ENCODE measurements at places on chromosomes 4 and X.
A peak's percentile ranks its signal among the peaks of the same experiment; 100 is the strongest.

- DNase-seq: no peak
These were observed 127.8 kb upstream of the TBL1X start for GRCh38 chrX:9337046-9337445.

GRCh38 chr4:15718959-15719358, 16.1 kb downstream of the BST1 start:
- DNase-seq: no peak

GRCh38 chr4:82145850-82146249, 227.9 kb downstream of the HNRNPD start:
- DNase-seq: no peak

- peak; percentile 44 for DNase-seq
These were observed 5.5 kb downstream of the INPP4B start for GRCh38 chr4:142840516-142841123.

DNA sequence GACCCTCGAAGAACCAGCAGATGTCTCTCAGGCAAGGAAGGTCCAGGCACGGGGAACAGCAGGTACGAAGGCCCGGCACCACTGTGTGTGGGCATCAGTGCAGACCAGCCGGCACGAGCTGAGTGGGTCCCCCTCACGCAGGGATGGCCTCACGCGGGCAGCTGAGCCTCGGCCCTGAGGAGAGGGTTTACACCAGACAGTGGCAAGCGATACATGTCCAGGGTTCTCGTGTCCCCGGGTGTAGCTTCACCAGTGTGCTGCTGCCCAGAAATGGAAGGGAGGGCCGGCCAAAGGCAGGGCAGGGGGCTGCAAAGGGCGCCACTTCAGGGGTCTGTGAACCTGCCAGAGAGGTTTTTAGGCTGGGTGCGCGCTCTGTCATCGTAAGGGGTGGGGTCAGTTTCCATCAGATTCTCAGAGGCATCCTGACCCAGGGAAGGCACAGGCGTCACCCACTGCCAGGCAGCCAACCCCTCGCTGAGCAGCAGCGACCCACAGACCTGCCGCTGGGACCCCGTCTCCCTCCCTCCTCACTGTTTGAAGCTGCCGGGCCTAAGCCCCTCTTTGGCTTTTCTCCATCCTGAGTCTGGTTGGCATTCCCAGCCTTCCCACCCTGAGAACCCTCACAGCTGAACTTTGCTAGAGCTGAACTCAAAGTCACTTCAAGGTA, 107.0 kb downstream of the CPZ start:
- no peak for DNase-seq

GRCh38 chr4:62449538-62449937, 1249.4 kb downstream of the ADGRL3 start:
- no peak for DNase-seq

DNA sequence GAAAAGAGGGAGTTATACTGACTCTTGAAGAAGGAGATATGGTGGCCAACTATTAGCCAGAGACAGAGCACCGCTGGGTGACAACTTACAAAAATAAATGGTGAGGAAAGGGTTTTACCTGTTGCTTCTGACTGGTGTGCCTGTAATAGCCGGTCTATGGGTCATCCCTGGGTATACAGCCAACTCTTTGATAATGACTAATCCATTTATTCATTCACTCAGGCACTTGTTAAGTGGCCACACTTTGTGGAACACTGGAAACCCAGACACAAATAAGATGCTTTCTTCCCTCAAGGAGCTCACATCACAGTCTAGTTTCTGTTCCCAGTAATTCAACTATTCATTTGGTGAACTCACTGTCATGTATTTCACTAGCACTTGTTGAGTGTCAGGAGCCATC, 13.2 kb upstream of the CAPN6 start:
- DNase-seq: no peak

DNA sequence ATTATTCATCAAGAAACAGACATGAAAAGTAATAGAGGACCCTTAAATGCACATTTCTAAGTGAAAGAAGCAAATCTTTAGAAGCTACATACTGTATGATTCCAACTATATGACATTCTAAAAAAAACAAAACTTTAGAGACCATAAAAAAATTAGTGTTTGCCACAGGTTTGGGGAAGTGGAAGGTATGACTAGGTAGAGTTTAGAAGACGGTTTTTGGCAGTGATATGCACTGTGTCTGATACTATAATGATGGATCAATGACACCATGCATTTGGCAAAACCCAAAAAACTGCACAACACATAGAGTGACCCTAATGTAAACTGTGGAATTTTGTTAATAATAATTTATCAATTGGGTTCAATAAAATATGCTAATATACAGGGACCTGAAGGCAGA, 54.5 kb downstream of the LCORL start:
- DNase-seq: no peak

DNA sequence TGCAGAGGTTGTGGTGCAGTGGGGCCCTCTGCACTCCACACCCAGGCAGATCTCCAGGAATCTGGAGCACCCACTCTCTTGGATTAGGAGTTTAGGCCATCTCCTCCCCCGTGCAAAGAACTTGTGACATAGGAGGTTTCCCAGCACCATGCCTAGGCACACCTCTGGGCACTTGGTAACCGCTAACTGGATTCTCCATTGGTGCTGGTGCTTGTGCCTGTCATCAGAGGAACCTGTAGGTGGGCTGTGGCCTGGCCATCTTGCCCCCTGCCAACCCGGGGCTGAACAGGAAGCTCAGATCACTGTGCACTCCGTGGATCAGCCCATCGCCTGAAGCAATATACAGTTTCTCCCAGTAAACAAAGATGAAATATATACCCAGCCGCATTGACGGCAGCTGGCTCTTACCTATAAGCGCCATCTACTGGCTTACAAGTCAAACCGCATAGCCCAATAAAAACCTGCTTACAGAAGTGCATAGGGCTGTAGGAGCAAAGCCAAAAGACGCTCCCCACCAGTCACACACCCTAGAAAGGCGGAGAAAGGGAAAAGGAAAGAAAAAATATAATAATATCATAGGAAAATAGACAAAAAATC, 19.1 kb upstream of the TEX13B start:
- peak; percentile 48 for DNase-seq

DNA sequence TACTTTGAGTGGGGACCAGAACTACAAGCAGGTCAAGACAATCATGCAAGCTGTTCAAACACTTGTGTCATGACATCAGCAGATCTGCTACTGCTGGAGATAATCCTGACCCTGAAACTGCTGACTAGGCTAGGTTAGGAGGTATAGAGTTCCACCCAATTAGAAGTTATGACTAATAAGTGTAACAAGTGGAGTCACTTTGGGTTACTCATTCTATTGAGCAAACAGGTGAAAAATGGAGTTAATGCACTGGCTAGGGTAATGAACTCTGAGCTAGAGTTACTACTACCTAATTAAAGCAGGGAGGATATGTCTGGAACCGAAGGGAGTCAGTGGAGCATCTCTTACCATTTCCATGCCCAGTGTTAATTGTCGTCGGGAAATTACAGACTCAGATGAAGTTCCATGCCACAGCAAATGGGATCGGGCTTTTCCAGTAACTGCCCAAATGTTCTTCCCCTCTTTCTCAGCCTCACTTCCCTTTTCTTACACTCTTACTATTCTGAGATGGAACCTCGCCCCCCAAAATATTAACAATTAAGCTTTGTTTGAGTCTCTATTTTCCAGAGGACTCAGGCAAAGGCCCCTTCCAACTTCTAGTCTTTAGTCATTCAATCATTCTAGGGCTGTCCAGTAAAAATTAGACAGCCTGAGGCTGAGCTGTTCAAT, 19.8 kb upstream of the MANBA start:
- DNase-seq: no peak

DNA sequence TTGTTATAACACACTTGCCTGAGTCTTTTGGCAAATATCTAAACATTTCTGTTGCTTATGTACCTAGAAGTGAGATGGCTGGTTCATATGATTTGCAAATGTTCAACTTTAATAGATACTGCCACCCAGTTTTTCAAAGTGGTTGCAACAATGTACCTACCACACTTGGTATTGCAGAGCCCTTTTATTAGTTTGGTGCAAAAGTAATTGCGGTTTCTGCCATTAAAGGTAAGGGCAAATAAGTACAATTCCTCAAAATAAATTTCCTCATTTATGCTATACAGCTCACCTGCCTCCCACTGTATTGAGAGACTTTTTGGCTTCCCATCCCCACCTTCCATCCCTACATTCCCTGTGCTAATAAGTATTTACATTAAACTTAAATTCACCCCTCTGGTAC, 47.7 kb upstream of the COL25A1 start:
- DNase-seq: no peak
